ENCODE measurements at places on chromosomes 4 and X.
A peak's percentile ranks its signal among the peaks of the same experiment; 100 is the strongest.

- DNase-seq: no peak
These were observed 431.2 kb upstream of the FAM47C start for GRCh38 chrX:36577006-36577405.

- no peak for DNase-seq
These were observed 8.8 kb upstream of the IDS start for GRCh38 chrX:149513825-149514428.

- DNase-seq: no peak
These were observed 391.8 kb upstream of the EPHA5 start for GRCh38 chr4:66062044-66062443.

- no peak for DNase-seq
These were observed 33.3 kb upstream of the ARSJ start for GRCh38 chr4:114012749-114013148.

- DNase-seq: no peak
These were observed 1102.1 kb upstream of the LCORL start for GRCh38 chr4:19123681-19124080.

- no peak for DNase-seq
These were observed 20.5 kb downstream of the RWDD4 start for GRCh38 chr4:183638436-183638835.

DNA sequence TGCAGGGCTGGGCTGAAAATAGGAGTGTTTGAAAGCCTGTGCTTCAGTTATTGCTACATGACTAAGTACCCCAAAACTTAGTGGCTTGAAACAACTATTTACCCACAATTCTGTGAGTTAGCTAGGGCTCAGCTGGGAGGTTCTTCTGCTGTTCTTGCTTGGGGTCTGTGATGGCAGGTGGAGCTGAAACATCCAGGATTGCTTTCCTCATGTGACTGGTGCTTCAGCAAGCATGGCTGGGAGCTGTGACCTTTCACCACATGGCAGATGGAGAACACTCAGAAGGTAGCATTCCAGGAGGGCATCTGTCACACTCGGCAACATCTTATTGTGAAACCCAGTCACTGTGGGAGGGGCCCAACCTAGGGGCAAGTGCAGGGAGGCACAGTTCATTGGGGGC lies 57.0 kb upstream of the TBC1D14 start:
- DNase-seq: no peak

- DNase-seq: no peak
These were observed 101.7 kb upstream of the MAP3K15 start for GRCh38 chrX:19616959-19617358.

DNA sequence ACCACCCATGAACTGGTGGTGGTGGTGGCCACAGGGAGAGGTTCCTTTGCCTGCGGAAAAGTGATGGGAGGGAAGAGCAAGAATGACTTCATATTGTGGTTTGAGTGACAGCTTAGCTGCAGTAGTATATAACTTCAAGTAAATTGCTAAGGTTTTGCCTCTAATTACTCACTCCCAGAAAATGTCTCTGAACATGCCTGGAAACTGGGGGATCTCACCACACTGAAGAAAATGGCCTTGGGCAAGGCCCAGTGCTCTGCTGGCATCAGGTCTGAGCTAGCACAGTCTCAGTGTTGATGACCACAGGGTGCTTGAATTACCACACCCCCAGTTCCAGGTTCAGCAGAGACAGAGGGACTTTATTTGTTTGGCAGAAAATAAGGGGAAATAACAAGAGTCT lies 2085.4 kb downstream of the ARAP2 start:
- no peak for DNase-seq

DNA sequence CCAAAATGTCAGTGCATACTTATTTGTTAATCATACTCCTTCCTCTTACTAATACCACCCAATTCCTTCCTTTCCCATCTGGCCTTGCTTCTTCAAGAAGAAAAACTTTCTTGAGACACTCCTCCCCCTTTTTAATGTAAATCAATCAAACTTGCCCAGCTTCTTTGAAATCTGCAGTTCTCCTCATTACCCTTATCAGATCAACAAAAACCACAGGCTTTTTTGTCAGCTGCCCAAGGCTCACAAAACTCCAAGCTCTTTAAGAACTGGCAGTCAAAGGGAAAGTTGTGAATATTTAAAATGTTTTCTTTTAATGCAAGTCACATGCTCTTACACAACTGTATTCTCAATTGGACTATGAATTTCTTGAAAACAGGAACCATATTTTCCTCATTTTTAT lies 11.3 kb upstream of the MYOZ2 start:
- no peak for DNase-seq

- no peak for DNase-seq
These were observed 212.6 kb upstream of the AGTR2 start for GRCh38 chrX:115957862-115958490.

DNA sequence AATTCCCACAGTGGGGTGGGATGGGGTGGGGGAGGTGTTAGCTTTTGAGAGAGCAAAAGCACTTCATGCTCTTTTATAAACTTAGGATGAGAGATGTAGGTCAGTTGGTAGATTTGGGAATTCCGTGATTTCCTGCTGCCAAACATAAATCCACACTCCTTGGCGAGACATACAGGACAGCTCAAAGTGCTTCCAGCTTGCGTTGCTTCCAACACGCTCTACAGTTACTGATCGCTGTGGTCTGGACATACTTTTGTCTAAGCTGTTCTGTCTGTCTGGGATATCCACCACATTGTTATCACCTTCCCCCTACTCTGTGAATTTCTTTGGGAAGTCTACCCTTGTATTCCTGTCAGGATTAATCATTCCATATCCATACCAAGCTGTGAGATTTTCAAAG lies 117.5 kb downstream of the RAPGEF2 start:
- DNase-seq: no peak

GRCh38 chrX:49799828-49800227 lies 29.3 kb upstream of the PAGE4 start:
- no peak for DNase-seq

DNA sequence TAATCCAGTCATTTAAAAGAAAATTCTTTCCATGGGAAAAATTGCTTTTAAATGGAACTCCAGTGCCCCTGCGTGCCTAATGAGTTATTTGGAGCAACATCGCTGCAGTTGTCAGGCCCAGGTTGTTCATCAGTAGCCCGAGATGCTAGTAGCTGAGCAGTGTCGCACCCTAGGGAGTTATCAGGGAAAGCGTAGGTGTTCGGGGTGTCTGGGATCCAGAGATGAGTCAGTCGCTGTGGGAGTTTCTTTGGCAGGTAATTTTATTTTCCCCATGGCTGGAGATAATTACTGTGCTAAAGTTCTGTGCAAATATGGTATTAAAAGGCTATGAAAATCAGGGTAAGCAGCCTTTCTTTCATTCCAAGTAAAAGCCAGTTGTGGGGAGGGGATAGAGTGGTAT lies 49.4 kb downstream of the ANXA3 start:
- no peak for DNase-seq

- DNase-seq: no peak
These were observed 223.4 kb upstream of the RPL34 start for GRCh38 chr4:108396900-108397497.

DNA sequence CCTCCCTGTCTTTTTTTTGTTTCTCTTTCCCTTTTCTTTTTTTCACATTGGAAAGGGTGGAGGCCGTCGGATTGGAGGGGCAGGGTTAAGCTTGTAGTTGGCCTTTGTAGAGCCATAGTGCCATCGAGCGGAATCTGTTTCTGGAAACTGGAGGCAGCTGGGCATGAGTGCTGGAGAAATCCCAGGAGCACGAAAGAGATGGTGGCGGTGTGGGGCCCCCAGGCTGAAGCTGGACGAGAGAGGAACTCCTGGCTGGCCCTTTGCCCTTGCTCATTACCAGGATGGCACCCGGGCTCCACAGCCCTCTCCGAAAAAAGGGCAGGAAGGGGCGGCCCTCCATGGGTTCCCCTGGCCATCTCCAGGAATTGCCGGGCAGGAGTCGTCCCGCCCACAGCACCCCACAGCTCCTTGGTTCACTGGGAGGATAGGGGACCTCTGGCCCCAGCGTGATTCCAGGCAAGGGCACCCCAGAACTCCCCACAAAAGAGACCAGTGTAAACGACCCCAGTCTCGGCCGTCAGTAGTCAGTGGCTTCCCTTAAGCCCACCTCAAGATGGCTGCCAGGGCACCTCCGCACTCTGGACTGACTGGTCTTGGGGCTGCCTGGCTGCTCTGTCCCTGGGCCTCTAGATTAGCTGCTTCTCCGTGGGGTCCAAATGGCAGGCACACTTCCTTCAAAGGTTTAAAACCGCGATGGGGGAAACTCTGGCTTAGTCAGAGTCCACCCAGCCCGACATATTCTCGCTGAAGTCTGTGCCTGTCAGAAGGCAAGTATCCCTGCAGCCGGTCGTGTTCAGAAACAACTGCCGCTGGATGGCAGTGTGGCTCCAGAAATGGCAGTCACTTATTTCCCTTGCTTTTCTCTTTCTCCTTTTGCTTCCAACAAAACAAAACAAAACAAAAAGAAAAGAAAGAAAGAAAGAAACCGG lies 74.1 kb downstream of the NBDY start:
- peak; percentile 69 for DNase-seq

DNA sequence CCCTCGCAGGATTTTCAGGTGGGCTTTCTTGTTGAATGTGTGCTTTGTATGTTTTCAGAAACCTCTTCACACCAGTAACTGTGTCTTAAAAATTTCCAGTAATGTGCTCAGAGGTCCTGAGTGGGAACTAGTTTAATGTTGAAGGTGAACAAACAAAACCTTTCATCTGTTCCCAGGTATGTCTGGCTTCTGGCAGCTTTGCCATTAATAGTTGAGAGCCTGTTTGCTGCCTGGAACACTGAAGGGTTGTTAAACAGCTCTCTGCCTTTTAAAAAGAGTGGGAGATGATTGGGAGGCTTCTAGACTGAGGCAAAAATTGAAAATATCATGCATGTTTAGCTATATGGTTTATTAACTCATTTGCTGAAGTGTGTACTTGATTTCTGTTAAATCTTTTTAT lies 161.2 kb upstream of the AGTR2 start:
- no peak for DNase-seq

GRCh38 chrX:56978172-56978571 lies 17.2 kb downstream of the SPIN3 start:
- peak; percentile 3 for DNase-seq

GRCh38 chrX:50988649-50989048 lies 78.1 kb downstream of the BMP15 start:
- no peak for DNase-seq

DNA sequence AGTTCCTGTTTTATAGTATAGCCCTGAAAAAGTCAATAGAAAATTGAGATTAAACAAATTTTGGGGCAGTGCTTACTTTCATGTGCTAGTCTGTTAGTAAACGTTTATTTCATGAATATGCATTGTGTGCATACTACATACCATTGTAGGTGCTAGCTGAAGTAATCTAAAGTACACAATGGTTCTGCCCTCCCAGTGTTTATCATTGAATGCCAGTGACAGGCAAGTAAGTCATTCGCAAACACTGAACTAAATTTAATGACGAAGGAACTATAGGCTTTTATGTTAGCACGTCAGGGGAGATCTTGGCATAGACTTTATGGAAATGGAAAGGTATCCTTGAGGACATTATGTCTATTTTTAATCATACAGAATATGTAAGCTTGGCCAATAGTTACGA lies 426.9 kb upstream of the EPHA5 start:
- DNase-seq: no peak

GRCh38 chrX:53075011-53075410 lies 7.2 kb upstream of the TSPYL2 start:
- peak; percentile 35 for DNase-seq

GRCh38 chr4:138925495-138925894 lies 90.1 kb upstream of the NOCT start:
- DNase-seq: no peak

GRCh38 chrX:45842207-45842925 lies 641.7 kb upstream of the DIPK2B start:
- DNase-seq: no peak

- no peak for DNase-seq
These were observed 41.1 kb downstream of the UCHL1 start for GRCh38 chr4:41297832-41298231.

DNA sequence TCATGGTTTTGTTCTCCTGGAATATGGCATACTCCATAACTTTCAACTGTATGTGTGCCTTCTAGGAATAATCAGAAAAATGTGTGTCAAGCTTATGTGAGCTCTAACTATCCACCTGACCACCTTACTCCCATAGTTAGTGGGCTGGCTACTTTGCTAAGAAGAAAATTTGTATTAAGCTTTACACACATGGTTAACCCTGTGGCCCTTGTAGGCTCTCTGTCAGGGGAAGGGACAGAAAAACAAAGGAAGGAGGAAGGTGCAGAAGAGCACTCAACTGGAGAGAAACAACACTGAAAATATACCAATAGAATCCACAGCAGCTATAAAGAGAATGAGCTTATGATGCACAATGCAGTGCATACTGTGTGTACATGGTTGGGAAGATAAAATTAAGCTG lies 84.6 kb downstream of the PPP3CA start:
- DNase-seq: no peak

DNA sequence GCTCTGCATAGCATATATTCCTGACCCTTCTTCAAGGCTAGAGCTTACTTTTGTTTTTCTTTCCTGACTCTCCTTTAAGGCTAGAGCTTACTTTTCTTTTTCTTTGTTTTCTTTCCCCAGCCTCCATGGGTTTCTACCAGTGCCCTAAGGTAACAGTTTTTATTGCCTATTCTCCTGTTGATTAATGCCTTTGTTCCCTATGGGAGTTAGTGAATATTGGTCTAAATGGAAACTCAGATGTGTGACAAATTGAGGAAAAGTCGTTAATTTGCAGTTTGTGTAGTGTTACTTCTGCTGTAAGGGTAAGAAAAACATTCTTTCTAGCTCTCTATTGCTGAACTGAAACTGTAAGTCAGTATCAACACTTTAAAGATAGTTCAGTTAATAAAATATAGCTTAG lies 358.7 kb downstream of the IL15 start:
- no peak for DNase-seq

GRCh38 chr4:47519239-47519883 lies 34.3 kb downstream of the ATP10D start:
- no peak for DNase-seq

GRCh38 chrX:141278306-141278705 lies 36.0 kb upstream of the SPANXC start:
- no peak for DNase-seq

- DNase-seq: no peak
These were observed 56.6 kb upstream of the WDR1 start for GRCh38 chr4:10173037-10173753.

GRCh38 chr4:41339812-41340809 lies 83.4 kb downstream of the UCHL1 start:
- DNase-seq: no peak

DNA sequence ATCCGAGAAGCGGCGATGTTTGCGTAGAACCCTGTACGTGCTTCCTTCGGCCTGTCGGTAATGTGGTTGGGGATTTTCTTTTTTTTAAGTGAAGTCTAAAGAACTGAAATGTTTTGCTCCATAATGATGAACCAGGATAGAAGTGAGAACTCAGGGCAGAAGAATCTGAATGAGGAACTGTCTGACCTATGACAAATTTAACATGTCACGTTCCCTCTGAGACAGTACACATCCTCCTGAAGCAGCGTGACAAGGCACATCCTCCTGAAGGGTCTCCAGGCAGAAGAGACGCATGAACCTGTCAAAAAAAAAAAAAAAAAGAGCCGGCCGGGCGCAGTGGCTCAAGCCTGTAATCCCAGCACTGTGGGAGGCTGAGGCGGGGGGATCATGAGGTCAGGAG lies 6.2 kb downstream of the CSF2RA start:
- DNase-seq: no peak
